ENCODE measurements at places on chromosomes 11 and 22.

GRCh38 chr22:20391222-20391621 is 2.7 kb upstream of the ZNF74 start:
- no peak for DNase-seq

DNA sequence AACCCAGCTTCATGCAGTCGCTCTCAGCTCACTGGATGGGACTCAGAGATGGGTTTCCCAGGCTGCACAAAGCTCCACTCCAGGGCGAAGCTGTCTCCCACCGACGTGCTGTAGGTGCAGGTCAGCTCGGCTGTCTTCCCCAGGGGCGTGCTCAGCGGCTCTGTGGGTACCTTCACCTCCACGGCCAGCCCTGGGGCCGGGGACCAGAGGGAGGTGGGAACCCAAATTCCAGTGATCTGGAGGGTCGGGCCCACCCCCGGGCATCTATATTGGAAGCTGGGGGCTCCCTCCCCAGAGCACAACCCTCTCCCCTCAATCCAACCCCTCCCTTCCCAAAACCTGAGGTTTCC is 689 bp downstream of the VSIG2 start:
- no peak for DNase-seq

- DNase-seq = no peak
Observed at GRCh38 chr11:44310463-44311272, 729 bp upstream of the ALX4 start.

- DNase-seq = peak; percentile 36
Observed at GRCh38 chr11:119056421-119056999, 495 bp downstream of the HYOU1 start.

Measured in CD4-positive, alpha-beta T cell treated with Interferon alpha-2 for 1 hour (primary cell).